NCI-H1105 (cell line): ENCODE measurements at places on chromosomes 3 and 15.

DNA sequence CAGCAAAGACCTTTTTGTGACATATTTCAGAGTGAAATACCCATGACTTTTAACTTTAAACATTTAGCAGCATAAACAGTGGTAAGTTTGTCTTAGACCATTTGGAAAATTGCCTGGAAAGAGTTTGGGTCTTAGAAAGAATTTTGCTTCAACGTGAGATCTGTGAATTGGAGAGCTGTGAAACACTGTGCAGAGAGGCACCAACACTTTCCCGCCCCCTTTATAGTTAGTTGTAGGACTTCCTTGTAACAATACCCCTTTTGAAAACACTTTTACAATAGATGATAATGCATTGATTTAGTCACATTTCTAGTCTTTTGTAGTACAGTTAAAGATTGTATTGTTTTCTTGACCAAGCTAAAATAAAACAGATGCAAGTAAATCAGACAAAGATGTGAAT is 43.5 kb upstream of the MBNL1 start:
- DNase-seq, result no peak

- DNase-seq, result no peak
These were observed 23.4 kb downstream of the STAC start for GRCh38 chr3:36403661-36404060.

- DNase-seq, result peak; percentile 88
These were observed 507 bp upstream of the GOLIM4 start for GRCh38 chr3:168096210-168096652.

DNA sequence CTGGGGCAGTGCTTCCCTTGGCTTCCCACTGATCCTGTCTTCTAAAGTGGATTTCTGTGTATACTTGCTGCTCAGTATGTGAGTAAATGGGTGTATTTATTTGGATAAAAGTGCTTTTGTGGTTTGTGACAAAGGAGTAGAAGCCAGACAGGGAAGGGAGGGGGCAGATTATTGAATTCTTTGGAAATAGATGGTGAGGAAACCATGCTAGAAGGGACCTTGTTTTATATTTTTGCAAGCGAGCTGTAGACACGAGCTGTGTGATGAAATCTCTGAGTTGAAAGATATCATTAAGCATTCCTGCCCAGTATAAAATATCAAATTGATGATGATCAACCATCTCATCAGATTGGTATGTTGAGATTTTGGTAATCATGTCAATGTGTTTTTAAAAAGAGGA is 68.9 kb downstream of the DUT start:
- no peak for DNase-seq

DNA sequence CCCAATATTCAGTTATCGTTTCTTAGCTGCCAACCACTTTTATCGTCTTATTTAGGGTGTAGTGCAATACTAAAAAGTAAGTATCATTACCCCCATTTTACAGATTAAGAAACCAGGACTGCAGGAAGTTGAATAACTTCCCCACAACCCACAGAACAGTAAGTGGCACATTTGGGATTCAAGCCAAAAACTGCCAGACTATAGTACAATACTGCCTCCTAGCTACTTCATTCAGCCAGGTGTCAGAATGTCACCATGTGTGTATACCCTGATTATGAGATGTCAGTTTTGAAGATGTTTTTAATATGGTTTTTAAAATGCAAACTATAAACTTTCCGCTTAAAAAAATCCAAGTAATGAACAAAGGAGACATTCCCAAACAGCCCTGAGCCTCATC is 74.2 kb upstream of the PROK2 start:
- peak; percentile 4 for DNase-seq

- DNase-seq, result no peak
These were observed 86.6 kb downstream of the GAP43 start for GRCh38 chr3:115709931-115710330.

- no peak for DNase-seq
These were observed at the start of gene FILIP1L for GRCh38 chr3:100114413-100115030. FILIP1L (minus strand) TSS chr3:100114501.
